ENCODE measurements at places on chromosomes 7 and 10. TPM values are rescaled to one million over a fixed set of nuclear protein-coding genes. Genes with fewer than 3 reads are reported as not detected.

- ATAC-seq: no peak
Observed at GRCh38 chr7:64651632-64652165, 14.2 kb upstream of the ZNF107 start.

GRCh38 chr7:39720586-39720985, 97.2 kb downstream of the RALA start:
- no peak for ATAC-seq

- ATAC-seq: peak; percentile 68
Observed at GRCh38 chr10:79347894-79348639, 798 bp downstream of the PPIF start.

DNA sequence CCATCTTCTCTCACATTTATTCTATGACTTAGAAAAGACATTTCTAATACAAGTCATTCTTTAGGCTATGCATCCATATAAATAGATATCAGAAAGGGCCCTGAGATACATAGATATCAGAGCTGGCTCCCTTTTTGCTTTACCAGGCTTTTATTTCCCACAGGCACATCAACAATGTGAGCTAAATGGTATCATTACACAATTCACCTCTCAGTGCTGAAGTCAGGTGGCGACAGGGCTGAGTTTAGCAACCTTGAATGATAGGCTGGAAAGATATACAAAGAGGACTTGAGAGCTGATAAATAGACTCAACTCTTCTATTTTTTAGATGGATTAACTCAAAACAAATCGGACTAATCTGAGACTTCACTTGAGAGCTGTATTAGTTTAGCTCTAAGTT, 189.2 kb upstream of the COL1A2 start:
- no peak for ATAC-seq

- peak; percentile 32 for ATAC-seq
Observed at GRCh38 chr7:8217200-8218068, 44.5 kb downstream of the ICA1 start.

GRCh38 chr7:104976966-104977636, 36.9 kb upstream of the KMT2E start:
- no peak for ATAC-seq

- ATAC-seq: peak; percentile 50
Observed at GRCh38 chr10:77041636-77042258, 595.9 kb downstream of the KCNMA1 start.

GRCh38 chr7:1885465-1886226, 215.6 kb downstream of the ELFN1 start:
- no peak for ATAC-seq

DNA sequence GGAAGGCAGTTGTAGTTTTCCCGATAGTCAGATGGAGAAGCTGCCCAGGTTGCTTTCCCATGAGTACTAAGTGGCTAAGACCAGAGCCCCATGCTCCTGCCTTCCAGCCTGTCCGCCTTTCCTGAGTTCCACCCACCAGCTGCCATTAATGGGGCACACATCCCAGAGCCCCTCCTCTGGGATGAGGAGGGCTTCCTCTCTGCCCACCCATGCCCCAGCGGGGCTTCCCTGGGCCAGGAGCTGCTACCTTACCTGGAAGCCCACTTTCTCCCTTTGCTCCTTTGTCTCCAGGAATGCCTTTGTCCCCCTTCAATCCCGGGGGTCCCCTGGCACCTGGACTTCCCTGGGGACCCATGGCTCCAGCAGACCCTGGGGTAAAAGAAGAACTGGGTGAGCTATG, 7.8 kb downstream of the SFTPD start:
- no peak for ATAC-seq

DNA sequence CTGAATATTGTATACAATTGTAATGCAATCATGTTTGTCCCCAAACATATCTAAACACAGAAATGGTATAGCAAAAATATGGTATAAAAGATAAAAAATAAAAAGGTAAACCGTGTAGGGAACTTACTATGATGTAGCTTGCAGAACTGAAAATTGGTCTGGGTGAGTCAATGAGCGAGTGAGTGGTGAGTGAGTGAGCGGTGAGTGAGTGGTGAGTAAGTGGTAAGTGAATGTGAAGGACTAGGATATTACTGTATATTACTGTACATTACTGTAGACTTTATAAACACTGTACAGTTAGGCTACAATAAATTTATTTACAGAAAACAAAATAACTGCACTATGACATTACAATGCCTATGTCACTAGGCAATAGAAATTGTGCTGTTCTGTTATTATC, 1163.2 kb upstream of the SORCS1 start:
- no peak for ATAC-seq

GRCh38 chr10:72593963-72594362, 31.9 kb downstream of the MICU1 start:
- no peak for ATAC-seq

- no peak for ATAC-seq
Observed at GRCh38 chr10:91460681-91461080, 50.5 kb downstream of the HECTD2 start.

DNA sequence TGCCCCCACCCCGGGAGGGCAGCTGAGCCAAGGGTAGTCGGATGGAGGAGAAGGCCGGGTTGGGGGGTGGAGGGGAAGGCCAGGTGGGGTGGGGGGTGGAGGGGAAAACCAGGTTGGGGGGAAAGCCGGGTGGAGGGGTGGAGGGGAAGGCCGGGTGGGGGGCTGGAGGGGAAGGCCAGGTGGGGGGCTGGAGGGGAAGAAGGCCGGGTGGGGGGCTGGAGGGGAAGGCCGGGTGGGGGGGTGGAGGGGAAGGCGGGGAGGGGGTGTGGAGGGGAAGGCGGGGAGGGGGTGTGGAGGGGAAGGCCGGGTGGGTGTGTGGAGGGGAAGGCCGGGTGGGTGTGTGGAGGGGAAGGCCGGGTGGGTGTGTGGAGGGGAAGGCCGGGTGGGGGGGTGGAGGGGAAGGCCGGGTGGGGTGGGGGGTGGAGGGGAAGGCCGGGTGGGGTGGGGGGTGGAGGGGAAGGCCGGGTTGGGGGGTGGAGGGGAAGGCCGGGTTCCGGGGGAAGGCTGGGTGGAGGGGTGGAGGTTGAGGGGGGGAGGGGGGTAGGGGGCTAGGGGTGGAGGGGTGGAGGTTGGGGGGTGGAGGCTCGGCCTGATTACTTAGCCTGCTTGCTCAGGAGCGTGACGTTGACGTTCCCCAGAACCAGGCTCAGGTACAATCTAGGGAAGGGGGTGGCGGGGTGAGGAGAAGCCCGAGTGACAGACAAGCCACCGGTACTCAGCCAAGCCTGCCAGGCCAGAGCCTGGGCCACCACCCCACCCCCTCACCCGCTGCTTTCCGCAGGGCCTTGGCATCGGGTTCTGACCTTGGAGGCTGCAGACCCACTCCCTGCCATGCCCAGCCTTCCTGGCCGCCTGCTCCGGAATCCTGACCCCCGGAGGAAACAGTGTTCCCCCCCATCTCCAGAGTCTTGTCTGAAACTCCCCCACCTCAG, 5.6 kb downstream of the TMEM120A start:
- ATAC-seq: no peak

GRCh38 chr7:45156516-45157272, 897 bp upstream of the RAMP3 start:
- no peak for ATAC-seq

DNA sequence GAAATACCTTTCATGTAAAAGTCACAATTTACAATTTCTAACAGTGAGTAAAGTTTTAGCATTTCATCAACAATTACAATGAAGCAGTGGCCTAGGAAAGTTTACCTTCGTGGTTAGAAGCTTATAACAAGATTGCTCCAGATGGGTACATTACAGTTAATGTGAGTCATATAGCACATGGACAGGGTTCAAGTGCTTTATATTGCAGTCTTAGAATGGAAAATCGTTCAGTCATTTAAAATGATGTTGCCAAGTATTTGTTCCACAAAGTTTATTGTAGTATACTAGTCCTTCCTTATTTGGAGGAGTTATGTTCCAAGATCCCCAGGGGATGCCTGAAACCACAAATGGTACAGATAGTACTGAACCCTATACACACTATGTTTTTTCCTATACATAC, 174.6 kb upstream of the TARP start:
- ATAC-seq: no peak

DNA sequence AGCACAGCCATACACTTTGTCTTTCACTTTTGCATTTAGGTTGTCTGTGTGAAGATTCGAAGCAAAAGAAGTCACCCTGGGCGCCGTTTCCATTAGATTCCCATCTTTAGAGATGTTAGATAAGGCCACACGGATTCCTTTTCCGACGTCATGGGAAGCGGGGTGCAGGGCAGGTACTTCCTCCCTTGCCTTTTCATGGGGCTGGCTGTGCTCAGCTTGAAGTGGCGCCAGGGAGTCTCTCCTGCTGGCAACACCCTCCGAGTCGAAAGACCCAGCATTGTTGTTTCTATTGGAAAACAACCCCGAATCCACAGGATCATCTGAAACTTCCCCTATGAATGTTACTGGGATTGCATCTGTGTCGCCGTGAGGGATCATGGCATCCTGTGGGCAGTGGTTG, 246.4 kb upstream of the GRB10 start:
- ATAC-seq: no peak

GRCh38 chr7:142811154-142811737, 40.5 kb downstream of the PRSS2 start:
- no peak for ATAC-seq

GRCh38 chr7:82244947-82245517, 198.5 kb downstream of the CACNA2D1 start:
- no peak for ATAC-seq

DNA sequence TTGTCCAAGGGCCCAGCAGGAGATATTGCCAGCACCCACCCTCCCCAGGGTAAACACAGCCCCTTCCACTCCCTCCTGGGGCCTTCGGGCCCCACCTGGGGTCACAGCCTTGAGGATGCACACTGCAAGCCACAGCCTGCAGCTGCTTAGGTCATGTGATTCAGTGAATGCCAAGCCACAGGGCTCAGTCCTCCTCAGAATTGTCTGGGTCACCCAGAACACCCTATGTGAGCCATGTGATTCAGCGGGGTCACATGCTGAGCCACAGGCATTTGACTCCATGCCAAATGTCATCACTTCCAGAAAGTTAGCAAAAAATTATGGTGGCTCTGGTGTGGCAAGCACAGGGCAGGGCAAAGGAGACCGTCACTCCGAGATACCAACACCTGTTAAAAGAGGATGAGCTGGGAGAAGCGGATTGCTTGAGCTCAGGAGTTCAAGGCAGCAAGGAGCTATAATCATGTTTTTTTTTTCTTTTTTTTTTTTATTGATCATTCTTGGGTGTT, 17.2 kb upstream of the PSAP start:
- ATAC-seq: peak; percentile 58

GRCh38 chr7:23449941-23450340, 20.4 kb downstream of the IGF2BP3 start:
- no peak for ATAC-seq

GRCh38 chr7:1943933-1944618, 274.0 kb downstream of the ELFN1 start:
- ATAC-seq: no peak

DNA sequence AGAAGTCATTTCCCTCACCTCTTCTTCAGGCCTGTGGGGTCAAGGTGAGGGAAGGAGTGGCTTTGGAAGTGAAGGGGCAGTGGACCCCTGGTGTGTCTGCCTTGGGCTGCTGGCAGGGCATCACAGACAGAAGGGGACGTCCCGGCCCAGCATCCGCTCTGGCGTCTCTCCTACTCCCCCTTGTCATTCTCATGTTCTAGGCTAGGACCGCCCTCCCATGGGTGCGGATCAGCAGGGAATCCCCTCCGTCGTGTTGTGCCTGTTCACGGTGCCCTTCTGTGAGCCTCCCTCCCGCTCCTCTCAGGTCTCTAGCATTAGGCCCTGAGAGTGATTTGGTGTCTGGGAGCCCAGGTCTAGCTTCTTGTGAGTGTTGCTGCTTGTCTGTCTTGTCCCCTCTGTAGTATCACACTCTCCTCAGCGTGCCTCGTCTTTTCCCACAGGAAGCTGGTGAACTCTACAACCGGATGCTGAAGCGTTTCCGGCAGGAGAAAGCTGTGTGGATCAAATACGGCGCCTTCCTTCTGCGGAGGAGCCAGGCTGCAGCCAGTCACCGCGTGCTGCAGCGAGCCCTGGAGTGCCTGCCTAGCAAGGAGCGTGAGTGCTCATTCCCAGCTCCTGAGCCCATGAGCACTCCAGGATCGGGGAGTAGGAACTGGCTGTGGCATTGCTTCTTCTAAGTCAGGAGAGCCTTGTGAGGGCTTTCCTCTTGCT, 8.5 kb downstream of the CALHM2 start:
- no peak for ATAC-seq

DNA sequence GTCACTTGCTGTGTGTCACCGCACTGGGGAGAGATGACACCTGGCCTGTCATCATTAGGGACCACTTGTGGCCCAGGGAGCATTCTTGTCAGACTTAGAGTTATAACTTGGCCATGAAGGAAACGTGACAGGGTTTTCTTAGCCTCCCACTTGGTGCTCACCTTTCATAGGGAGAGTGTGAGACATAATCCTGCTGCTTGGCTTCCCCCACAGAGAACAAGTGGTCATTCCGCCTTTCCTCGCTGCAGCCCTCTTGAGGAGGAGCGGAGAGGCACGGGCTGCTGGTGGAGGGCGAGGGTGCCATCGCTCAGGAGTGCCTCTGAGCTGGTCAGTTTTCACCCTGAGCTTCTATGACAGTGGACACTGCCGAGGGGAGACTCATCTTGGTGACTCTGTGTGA, 125.0 kb upstream of the GJD4 start:
- ATAC-seq: no peak

- no peak for ATAC-seq
Observed at GRCh38 chr7:70621954-70622600, 509.9 kb upstream of the GALNT17 start.

DNA sequence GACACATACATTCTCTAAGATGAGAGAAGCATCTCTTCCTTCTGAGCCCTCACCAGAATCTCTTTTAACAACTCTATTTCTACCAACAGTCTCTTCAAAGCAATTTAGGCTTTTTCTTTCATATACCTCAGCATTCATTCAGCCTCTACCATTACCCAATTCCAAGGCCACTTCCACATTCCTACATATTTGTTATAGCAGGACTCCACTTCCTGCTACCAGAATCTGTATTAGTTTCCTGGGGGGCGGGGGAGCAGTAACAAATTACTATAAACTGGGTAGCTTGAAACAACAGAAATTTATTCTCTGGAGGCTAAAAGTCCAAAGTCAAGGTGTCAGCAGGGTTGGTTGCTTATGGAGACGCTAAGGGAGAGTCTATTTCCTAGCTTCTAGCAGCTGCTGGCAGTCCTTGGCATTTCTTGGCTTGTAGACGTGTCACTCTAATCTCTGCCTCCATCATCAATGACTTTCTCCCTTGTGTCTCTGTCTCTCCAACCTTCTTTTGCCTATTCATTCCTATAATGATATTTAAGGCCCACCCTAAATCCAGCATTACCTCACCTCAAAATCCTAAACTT, 7.4 kb downstream of the PRPS1L1 start:
- ATAC-seq: no peak

KLLN gene
- total RNA-seq: 0.45 TPM

CLDN3 gene
- total RNA-seq: not detected

TMEM270 gene
- not detected for total RNA-seq

NEBL gene
- total RNA-seq: not detected

DIP2C gene
- total RNA-seq: 1.1 TPM

ABCB4 gene
- not detected for total RNA-seq

POLR2J2 gene
- total RNA-seq: 25.9 TPM

TMEM184A gene
- not detected for total RNA-seq

TECTB gene
- not detected for total RNA-seq
